ENCODE measurements at places on chromosomes 3 and 15.

DNA sequence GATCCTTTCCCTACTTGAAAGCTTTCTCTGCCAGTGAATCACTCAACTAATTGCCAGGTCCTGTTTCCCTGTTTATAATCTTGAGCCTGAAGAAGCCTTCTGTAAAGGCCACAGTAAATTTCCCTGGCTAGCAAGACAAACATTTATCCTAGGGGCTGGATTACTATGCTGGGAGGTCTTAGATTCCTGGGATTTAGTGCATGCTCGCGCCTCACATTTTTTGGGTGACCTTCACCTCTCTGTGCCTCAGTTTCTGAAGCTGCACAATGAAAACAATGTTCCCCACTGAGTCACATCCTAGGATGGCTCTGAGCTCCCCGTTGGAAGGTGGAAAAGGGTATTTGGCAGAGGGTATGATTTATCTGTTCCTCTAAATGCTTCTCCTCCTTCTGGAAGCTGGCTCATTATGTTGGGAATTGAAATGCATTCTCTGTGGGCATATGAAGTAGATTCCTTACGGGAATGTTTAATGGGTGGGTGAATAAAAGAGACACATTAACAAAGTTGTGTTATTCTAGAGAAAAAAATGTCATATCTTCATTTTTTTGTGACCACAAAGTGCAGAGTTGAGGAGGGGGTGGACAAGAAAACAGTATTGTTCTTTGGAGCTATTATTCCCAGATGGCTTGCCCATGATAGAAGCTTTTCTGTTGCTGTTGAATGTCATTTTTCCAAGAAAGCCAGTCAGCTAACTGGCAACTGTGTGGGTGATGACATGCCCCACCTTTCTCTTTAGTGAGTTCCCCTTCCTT lies 32.4 kb downstream of the LSM3 start:
- no peak for DNase-seq

GRCh38 chr3:172454180-172454579 lies 5.9 kb upstream of the GHSR start:
- no peak for DNase-seq

DNA sequence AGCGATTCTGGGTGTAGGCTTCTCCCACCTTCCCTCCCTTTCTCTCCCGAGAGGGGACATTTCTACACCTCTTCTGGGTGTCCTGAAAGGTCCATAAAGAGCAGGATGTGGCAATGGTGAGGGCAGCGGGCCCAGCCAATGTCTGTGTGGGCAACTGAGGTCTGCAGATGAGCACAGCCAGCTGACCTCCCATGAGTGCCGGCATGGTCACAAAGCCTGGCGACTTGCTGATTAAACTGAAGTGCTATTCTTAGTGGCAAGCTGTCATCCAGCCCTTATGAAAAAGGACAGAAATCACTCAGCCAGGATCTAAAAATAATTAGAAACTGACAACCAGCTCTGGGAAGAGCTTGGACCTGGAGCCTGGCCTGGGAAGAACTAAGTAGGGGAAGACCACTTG lies 124.3 kb upstream of the RGMA start:
- DNase-seq, result no peak

DNA sequence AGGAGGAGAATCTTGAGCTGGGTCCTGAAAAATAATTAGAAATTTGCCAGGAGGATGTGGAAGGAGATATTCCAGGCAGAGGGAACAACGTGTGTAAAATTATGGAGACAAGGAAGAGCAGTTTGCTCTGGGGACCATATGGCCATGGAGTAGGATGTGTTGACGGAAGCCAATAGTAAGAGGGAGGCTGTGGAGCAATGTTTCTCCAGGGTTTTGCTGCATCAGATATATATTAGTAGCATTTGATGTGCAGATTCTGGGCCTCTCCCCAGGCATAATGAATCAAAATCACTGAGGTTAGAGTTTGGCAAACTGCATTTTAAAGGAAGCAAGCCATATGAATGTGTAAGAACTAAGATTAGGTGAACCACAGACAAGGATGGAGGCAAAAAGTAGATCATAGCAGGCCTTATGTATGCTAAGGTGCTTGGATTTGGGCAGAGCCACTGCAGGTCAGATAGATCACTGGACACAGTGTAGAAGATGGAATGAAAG lies 192.9 kb upstream of the IL12A start:
- DNase-seq, result no peak

DNA sequence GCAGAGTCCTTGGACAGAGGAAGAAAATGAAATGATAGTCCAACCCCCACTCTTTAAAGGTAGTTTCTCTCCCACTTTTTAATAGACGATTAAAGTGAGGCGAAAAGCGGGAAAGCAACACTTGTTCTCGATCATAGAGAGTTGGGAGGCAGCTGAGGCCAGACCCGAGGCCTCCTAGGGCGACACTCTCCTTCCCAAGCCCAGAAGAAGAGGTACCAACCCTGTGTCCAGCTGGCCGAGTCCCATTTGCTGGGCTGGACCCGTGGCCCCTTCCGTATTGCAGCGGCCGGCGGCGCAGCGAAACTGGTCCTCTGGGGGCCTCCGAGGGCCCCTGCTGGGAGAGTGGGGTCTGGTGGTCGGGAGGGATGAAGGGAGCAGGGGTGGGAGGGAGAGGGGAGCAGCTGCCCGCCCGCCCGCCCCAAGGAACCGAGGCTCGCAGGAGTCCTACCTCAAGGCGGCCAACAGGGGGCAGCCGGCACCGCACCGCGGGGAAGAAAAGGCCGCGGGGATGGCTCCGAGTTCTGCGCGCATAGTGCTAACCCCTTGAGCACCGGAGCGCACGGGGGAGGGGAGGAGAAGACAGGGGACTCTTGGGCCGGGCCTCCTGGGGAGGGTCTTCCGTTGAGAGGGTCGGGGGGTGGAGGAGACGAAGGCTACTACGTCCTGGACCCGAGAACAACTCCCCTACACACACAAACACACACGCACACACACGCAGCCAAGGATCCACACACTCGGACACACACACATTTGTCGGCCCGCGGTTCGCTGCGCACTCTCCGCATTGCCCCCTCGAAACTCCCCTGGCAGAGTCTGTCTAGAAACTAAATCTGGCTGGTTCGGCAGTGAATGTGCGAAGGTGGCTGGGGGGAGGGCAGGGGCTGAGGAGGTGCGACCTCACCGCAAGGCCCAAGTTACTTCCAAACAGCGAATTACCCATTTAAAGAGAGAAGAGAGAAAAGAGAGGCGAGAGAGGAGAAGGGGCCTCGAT lies 2.0 kb downstream of the WNT5A start:
- DNase-seq, result no peak

- no peak for DNase-seq
Measured at GRCh38 chr15:68279779-68280753, 2.5 kb downstream of the FEM1B start.

DNA sequence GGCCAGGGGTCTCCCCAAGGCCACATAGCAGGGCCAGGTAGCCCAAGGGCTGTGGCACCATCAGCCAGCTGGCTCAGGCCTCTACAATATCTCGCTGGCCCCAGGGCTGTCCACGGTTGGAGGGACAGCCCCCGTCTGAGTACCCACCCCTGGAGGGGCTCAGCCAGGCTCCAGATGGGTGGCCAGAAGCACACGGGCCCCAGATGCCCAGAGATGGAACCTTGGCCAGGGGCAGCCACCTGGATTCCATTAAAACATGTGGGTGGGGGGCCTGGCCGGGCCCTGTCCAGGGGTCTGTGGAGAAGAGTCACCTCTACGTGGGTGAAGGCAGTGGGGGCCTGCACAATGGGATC lies 8.4 kb downstream of the CSPG4 start:
- DNase-seq, result no peak

GRCh38 chr3:18122264-18122663 lies 302.9 kb downstream of the SATB1 start:
- no peak for DNase-seq

- DNase-seq, result no peak
Measured at GRCh38 chr3:40287248-40287647, 22.3 kb upstream of the EIF1B start.

- no peak for DNase-seq
Measured at GRCh38 chr3:49717959-49718857, 1.3 kb downstream of the AMIGO3 start.

DNA sequence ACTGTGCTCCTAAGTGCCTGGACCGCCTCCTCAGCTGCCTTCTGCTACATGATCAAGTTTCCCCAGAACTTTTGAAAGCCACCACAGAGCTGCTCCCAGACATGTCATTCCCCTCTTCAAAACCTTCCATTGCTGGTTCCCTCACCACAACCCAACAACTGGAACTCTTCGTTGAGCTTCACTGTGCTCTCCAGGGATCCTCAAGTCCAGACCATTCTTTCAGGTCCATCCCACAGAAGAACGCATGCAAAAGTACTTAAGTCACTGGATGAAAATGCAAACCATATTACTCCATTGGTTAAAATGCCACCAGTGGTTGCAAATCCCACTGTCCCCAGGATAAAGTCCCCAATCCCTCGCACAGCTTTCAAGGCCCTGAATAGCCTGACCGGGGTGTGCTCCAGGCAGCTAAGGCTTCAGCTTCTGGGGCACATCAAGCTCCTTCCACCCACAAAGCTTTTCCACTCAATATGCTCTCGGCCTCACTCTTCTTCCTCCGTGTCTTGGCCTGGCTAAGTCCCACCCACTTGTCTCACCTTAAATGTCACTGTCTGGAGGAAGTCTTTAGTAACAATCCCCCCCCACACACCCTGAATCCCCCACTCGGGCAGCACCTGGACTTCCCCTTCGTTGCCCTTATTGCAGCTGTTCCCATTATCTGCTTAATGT lies 84.8 kb downstream of the XXYLT1 start:
- DNase-seq, result no peak

GRCh38 chr15:27260523-27260922 lies 289.5 kb downstream of the GABRG3 start:
- no peak for DNase-seq

DNA sequence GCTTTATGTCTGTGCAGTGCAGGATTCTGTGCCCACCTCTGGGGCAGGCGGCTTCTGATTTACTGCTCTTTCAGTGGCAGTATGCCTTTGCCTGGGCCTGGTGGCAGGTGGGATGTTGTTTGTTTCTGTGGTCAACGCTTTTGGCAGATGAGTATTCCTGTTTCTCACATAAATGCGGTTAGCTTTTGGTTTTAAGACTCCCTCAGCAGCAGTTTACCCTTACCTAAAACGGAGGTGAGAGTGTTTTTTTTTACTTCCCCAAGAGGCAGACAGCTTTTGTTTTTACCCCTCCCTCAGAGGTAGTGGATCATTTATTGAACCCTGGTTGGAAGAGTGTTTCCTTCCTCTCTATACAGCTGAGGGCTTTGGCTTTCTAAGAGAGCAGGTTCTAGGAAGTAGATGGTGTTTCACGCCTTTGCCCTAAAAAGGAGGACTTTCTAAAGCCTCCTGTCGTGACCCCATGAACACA lies 134.1 kb upstream of the PLSCR5 start:
- DNase-seq, result no peak

- no peak for DNase-seq
Measured at GRCh38 chr15:100785181-100786138, 94.2 kb upstream of the ALDH1A3 start.

- DNase-seq, result no peak
Measured at GRCh38 chr3:161305095-161305991, 66.0 kb downstream of the SPTSSB start.

DNA sequence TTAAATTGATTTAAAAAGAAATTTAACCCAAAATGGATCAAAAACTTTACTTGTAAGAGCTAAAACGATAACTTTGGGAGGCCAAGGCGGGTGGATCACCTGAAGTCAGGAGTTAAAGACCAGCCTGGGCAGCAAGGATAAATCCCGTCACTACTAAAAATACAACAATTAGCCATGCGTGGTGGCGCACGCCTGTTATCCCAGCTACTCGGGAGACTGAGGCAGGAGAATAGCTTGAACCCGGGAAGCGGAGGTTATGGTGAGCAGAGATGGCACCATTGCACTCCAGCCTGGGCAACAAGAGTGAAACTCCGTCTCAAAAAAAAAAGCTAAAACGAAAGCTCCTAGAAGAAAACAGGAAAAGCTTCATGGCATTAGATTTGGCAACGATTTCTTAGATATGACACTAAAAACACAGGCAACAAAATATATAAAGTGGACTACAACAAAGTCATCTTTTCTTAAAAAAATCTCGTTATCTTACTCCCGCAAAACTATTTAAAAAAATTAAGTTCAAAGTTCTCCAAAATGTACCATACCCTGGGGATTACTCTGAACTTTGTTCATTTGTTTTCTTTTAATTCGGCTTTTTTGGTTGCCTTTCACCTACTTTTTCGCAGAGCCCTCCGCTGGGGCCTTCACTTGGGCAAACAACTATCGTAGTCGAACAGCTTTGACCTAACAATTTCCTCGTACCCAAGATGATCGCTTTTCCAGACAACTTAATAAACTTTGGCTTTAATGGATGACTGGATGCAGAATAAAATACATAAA lies 2.9 kb downstream of the HDDC3 start:
- DNase-seq, result no peak

DNA sequence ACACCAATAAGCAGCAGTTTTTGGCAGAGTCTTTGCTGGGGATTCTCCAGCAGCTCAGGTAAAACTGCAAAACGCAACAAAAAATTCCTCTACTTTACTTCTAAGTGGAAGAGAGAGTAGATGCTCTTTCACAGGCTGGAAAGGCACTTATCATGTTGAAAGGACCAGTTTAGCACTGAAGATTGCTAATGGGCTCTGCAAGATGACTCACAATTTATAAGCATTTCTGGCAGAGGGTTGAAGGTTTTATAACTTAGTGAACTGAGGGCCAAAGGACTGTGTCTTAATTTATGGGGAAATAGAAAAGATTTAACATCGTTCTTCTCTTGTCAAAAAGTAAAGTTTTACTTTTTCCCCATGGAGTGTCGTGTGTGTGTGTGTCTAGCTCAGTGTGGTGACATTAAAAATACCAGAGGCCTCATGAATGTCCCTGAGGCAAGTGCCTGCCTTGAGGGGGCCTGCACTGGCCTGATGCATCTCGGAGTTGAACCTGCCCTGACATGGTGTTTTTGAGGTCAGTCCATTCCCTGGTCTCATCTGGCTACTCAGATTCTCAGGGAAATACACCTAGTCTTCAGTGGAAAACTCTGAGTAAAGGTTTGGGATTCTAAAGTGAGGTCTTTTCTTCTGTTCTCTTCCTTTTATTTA lies 1092.0 kb downstream of the NAALADL2 start:
- DNase-seq, result no peak

DNA sequence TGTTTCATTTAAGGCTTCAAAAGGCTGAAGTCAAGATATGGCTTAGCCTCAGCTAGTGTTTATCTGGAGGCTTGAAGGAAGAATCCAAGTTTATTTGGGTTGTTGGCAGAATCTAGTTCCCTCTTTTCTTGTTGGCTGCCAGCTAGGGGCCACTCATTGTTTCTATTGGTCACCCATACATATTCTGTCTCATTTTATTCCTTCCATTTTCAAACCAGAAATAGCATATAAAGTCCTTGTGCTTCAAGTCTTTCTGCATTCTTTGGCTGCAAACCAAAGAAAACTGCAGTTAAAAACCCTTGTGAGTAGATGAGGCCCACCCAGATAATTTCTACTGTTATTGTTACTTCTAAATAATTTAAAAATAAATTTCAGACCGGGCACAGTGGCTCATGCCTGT lies 301.7 kb downstream of the OXSM start:
- DNase-seq, result no peak

GRCh38 chr3:124577494-124578167 lies 152.6 kb upstream of the UMPS start:
- DNase-seq, result no peak

DNA sequence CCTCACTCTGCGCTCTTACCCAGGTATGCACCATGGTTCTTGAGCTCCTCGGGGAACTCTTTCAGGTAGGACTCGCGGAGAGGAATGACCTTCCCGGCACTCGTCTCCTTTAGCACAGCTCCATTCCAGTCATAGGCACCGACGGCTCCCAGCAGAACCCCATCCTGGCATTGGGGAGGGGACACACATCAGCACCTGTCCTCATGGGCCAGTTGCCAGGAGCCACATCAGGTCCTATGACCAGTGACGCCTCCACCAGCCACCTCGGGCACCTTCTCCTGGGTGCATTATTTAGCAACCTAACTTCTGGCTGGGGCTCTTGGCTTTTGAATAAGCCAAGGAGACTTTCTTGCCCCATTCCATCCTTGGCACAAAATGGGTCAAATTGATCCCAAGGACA lies 61.9 kb downstream of the FEM1B start:
- DNase-seq, result no peak

Data from T-helper 9 cell (primary cell).